ENCODE measurements at places on chromosomes 5 and 9. TPM values are rescaled to one million over a fixed set of nuclear protein-coding genes. Genes with fewer than 3 reads are reported as not detected.

STC2 gene
- under 0.01 TPM for total RNA-seq

INSYN2B gene
- not detected for total RNA-seq

PDE6A gene
- total RNA-seq = not detected

MORN5 gene
- total RNA-seq = not detected

CSF1R gene
- 5.2 TPM for total RNA-seq

ATP6V1G1 gene
- total RNA-seq = 265 TPM

ERP44 gene
- 18.2 TPM for total RNA-seq

SLC35A4 gene
- total RNA-seq = 13.1 TPM

PLGRKT gene
- total RNA-seq = 12.6 TPM

PCDHGA10 gene
- total RNA-seq = 0.52 TPM

CFAP77 gene
- total RNA-seq = not detected

PITX1 gene
- not detected for total RNA-seq

SV2C gene
- total RNA-seq = under 0.01 TPM

SH3RF2 gene
- 0.31 TPM for total RNA-seq

SLC36A3 gene
- not detected for total RNA-seq

AKNA gene
- total RNA-seq = 99.5 TPM

FOXD4L5 gene
- under 0.01 TPM for total RNA-seq

TTC1 gene
- 20.1 TPM for total RNA-seq

CD274 gene
- total RNA-seq = 6.2 TPM

FAT2 gene
- not detected for total RNA-seq

TUSC1 gene
- 0.52 TPM for total RNA-seq

PPP2R2B gene
- total RNA-seq = 5.4 TPM

ANKDD1B gene
- 0.52 TPM for total RNA-seq

OGN gene
- 0.21 TPM for total RNA-seq

CDH6 gene
- total RNA-seq = not detected

SLC22A4 gene
- total RNA-seq = 2.2 TPM

ABITRAM gene
- 5.5 TPM for total RNA-seq

NUTM2G gene
- not detected for total RNA-seq

ZDHHC12 gene
- total RNA-seq = 19.6 TPM

TSLP gene
- total RNA-seq = 0.21 TPM

IRX4 gene
- not detected for total RNA-seq

FOXD4L3 gene
- total RNA-seq = not detected

SLC28A3 gene
- 0.10 TPM for total RNA-seq

DND1 gene
- total RNA-seq = 0.31 TPM

PCDHGA5 gene
- 0.21 TPM for total RNA-seq

GABRA1 gene
- not detected for total RNA-seq

SPINK1 gene
- 0.21 TPM for total RNA-seq

FOXD4L6 gene
- total RNA-seq = not detected

PALM2AKAP2 gene
- total RNA-seq = under 0.01 TPM

CRHBP gene
- total RNA-seq = not detected

COL5A1 gene
- total RNA-seq = 0.21 TPM

SLIT3 gene
- 0.10 TPM for total RNA-seq

PTPN3 gene
- under 0.01 TPM for total RNA-seq

PCDHB14 gene
- total RNA-seq = not detected

GARIN3 gene
- total RNA-seq = not detected

FOXD1 gene
- total RNA-seq = 0.10 TPM

SPINK4 gene
- not detected for total RNA-seq

UBE2QL1 gene
- not detected for total RNA-seq

KCNV2 gene
- total RNA-seq = not detected

OCLN gene
- 0.10 TPM for total RNA-seq

C7 gene
- not detected for total RNA-seq

PAEP gene
- not detected for total RNA-seq

DENND4C gene
- 91.5 TPM for total RNA-seq

CCNO gene
- not detected for total RNA-seq

SLC6A7 gene
- total RNA-seq = 0.10 TPM
